H4 (cell line): ENCODE measurements at places on chromosomes 5 and 9. TPM values are rescaled to one million over a fixed set of nuclear protein-coding genes. Genes with fewer than 3 reads are reported as not detected.
A peak's percentile ranks its signal among the peaks of the same experiment; 100 is the strongest.

- DNase-seq, result no peak
Measured at GRCh38 chr5:168312606-168313295, 21.3 kb downstream of the WWC1 start.

DNA sequence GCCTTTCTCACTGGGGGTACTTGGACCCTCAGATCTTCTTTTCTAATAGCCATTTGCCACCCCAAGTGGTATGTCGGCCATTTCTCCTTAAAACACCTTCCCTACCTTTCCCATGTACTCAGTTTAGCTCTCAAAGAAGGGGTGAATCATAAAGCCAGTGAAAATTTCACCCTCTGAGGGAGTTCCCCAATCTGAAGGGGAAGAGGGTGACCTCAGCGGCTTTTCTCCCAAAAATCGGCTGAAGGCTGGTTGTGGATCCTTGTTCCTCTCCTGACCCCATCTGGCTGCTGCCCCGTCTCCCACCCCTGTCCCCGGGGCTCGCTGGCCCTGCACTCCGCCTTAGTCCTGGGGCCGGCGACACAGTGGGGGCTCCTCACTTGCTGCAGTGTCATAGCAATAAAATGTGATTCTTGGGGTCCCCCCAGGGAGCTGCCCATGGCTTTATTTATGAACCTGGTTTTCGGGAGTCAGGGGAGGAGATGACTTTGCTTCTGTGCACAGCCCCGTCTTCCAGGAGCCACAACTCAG is 17.3 kb upstream of the LTC4S start:
- DNase-seq, result no peak

GRCh38 chr5:175285261-175285660 is 158.7 kb downstream of the DRD1 start:
- DNase-seq, result no peak

Gene C7
- 1.3 and 4.0 TPM in 2 replicates for total RNA-seq

Gene HK3
- total RNA-seq, result 1.6 TPM in 1 of 2 replicates, not detected in the other

DNA sequence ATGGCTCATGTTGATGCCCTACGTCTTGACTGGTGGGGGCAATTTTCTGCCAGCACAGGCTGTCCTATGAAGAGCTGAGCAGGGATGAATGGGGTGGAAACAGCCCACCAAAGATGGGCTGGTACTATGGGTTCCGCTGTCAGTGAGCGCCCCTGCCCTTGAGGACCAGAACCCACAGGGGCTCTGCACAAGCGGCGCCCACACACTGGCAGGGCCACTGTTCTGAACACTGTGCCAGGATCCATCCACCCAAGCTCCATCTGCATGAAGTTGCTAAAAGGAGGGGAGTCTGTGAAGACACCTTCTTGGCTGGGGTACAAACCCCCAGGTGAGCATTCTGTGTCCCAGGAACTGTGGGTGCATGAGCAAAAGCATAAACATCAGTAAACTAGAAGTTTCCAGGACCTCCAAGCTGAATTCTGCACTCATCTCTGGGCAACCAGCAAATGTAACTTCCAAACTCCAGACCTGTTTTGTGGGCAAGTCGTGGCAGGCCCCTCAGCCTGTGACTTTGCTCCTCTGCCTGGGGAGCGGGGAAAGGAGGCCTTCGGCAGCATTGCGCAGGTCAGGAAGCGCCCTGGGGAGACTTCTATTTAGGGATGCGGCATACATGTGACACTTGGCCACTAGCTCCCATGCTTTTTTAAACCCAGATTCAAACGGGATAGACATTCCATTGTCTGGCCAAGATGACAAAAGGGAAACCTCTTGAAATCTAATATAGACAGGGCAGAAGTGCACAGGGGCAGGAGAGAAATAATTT is 48.9 kb downstream of the PTPN3 start:
- no peak for DNase-seq

DNA sequence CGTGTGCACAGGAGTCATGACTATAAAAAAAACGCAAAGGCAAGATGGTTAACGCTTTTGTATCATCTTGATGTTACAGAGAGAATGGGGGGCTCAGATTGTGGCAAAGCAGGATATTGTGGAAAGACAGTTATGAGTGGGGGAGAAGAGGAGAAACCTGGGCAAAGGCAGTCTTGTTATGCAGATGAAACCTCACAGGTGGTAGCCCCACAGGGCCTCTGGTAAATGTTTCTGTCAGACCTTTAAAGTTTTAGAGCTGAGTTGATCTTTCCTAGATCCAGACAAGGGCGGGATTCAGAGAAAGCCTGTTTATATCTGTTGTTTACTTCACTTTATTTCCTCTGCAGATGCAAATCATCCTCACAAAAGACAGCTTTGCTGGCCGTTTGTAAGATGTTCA is 55.2 kb downstream of the C9orf85 start:
- no peak for DNase-seq

DNA sequence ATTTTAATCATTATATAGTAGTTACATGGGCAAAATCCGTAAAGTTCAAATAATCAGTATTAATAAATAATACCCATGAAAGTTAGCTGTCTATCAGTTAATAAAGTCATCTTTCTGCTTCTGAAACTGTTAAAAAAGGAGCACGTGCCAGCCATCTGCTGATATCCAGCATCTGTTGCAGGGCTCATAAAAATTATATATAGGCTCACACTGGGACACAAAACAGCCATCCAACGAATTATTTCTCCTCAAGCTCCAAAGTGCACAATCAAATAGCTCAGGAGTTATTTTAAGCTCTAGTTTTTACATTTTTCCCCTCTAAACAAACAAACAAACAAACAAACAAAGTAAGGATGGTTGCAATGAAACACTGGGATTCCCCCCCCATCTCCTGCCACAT is 48.3 kb downstream of the MRPS27 start:
- DNase-seq, result no peak

Gene SPATA31A3
- total RNA-seq, result not detected in 2 replicates

- no peak for DNase-seq
Measured at GRCh38 chr5:124658867-124659557, 87.4 kb downstream of the ZNF608 start.

DNA sequence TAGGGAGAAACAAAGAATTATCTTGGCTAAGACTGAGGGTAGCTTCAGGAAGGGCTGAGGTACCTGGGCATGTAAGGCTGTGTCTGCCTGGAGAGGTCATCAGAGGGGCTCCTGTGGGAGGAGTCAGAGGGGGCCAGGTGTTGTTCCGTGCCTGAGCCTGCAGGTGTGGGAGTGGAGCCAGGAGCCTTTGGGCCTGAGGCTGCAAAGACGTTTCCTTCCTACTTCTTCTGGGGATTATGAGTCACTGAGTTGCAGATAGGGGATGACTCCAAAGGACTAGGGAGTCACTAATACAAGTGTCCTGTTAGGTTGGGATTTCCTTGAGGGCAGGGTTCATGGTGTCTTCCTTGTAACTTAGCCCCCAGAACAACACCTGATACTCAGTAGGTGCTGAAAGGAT is 391.1 kb downstream of the ARHGEF28 start:
- DNase-seq, result no peak

DNA sequence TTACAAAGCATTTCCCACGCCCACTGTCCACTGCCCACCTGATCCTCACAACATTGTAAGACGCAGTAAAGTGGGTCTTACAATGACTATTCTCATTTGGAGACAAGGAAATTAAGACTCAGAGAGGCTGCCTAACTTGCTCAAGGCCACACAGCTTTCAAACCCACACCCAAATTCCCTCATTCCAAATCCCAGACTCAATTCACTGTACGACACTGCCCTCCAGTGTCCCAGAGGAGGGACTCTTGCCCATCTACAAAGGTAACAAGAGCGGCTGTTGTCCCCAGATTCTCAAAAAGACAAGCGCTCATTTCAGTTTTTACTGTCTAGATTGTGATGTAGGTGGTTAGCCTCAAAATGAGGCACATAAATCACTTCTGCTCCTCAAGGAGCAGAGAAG is 184.6 kb downstream of the ACTL7B start:
- peak; percentile 12 for DNase-seq

Gene SH2D3C
- total RNA-seq, result 0.12 and 0.23 TPM in 2 replicates

Gene OSMR
- 61.1 and 92.0 TPM in 2 replicates for total RNA-seq

- no peak for DNase-seq
Measured at GRCh38 chr5:72177538-72177937, 70.3 kb downstream of the MAP1B start.

GRCh38 chr9:22033012-22033630 is 24.0 kb upstream of the CDKN2B start:
- DNase-seq, result no peak

- no peak for DNase-seq
Measured at GRCh38 chr9:83932011-83932410, 10.8 kb upstream of the KIF27 start.

- peak; percentile 6 for DNase-seq
Measured at GRCh38 chr5:68141494-68141893, 74.1 kb upstream of the PIK3R1 start.

Gene EIF4E1B
- not detected in 2 replicates for total RNA-seq

GRCh38 chr5:132272311-132273210 is 15.1 kb downstream of the PDLIM4 start:
- no peak for DNase-seq

Gene FOXD4L4
- not detected in 2 replicates for total RNA-seq

- DNase-seq, result no peak
Measured at GRCh38 chr5:10862085-10862484, 101.1 kb upstream of the DAP start.

DNA sequence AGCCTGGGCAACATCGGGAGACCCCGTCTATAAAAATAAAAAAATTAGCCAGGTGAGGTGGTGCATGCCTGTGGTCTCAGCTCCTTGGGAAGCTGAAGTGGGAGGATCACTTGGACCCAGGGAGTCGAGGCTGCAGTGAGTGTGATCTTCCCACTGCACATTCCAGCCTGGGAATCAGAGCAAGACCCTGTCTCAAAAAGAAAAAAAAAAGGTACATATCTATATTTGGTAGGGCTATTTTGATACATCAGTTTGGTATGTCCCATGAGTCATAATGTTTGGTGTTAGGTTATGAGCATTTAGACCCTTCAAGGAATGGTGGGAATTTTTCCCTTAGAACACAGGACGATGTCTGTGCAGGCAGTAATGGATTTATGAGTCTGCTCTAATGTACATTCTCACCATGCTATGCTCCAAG is 55.3 kb upstream of the POU4F3 start:
- DNase-seq, result peak; percentile 57

Gene ADAMTSL1
- total RNA-seq, result 11.7 and 25.5 TPM in 2 replicates

Gene CPLANE1
- 4.8 and 13.8 TPM in 2 replicates for total RNA-seq

GRCh38 chr9:84357275-84357674 is 16.7 kb upstream of the SLC28A3 start:
- peak; percentile 24 for DNase-seq

DNA sequence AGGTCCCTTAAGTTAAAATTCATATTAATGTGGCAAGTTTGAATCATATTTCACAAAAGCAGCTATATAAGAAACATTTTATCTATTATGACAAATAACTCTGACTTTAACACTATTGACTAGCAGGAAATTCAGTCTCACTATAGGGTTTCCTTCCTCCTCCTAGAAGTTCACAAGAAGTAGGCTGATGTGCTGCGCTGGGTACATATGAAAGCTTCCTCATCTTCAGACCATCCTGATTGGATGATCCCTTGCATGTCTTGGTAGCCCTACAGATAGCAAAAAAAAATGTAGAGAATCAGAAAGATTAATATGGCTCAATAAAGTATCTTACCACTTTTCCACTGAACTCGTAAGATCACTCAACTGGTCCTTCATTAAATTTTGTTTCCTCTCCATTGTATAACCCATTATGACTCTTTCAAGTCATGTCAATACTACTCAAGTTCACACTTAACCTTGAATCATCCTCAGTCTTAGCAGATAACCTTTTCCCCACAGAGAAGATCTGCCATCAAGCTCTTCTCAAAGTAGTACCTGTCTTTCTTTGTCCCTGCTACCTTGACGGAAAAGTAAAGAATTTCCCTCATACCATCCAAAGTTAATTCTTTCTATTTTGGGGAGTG is 11.5 kb upstream of the PSIP1 start:
- no peak for DNase-seq

GRCh38 chr5:133921979-133922378 is 46.4 kb downstream of the C5orf15 start:
- no peak for DNase-seq

Gene WNT8A
- not detected in 2 replicates for total RNA-seq

DNA sequence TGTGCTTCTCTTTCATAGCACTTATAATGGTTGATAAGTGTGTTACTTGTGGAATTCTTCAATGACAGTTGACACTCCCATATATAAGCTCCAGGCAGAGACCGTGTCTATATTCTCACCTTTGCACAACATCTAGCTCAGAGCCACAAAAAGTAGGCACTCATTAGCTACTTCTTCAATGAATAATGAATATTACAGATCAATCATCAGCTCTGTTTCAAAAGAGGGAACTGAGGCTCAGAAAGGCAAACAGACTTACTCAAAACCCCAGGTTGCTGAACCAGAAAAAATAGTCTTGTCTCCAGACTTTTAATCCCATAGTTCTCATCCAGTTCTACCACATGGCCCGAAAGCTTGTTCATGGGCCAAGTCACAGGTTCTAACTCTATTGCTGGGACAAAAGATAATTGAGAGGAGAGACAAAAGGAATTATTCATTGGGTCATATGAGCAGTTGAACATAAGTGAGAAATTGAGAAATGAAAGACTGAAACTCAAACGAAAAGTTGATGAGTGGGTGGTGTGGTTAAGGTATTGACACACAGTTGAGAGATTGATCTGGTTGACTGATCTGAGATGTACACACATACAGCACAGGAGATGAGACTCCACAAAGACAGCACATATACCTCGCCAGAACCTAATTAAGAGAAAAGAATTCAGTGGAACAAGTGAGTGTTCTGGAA is 381.6 kb downstream of the EFNA5 start:
- no peak for DNase-seq

DNA sequence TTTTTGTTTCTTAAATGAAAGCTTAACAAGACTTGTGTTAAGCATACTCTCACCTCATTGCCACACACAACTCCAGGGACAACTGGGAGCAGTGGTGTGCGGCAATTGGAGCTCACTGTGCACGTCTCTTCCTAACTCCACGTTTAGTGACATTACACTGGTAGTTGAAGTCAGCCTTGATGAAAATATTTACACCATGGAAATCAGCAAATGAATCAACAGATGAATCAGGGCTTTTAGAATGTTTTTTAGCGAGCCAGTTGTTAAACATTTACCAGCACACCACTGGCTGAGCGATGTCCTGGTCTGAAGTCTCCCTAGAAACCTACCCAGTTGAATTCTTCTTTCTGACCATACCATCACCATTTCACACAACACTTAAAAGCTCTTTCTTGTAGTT is 67.3 kb downstream of the KLHL3 start:
- no peak for DNase-seq

Gene KIF4B
- 0.02 TPM in 1 of 2 replicates, not detected in the other for total RNA-seq

Gene INSL4
- not detected in 2 replicates for total RNA-seq

DNA sequence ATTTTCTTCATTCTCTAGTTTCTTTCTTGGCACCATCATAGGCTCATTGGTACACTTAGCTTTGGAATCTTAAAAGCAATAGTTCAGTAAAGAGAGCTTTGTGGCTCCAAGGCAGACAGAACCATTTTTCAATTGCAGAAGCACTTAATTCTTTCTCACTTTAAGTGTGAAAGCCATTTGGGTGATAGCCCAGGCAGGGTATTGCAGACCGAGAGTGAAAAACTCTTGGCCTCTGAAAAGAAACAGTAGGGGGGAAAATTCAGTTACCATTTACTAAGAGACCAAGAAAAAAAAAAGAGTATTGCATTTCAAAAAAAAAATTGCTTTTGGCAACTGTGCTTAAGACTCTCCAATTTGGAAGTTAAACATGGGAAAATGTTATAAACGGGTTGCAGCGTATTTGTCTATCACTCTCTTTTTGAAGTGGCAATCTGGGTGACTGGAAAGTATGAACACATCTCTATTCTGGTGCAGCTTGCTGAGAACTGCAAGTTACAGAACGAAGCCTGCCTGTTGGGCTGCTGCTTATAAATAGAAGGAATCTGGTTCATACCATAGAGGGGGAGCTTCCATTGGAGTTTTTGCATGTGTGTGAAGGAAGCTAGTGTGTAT is 170.5 kb downstream of the TLE4 start:
- DNase-seq, result no peak

Gene SLC27A6
- total RNA-seq, result 0.37 and 0.45 TPM in 2 replicates

Gene GLRX
- 27.0 and 62.0 TPM in 2 replicates for total RNA-seq

Gene DDX4
- not detected in 2 replicates for total RNA-seq
